ENCODE measurements at places on chromosomes 6 and 20. TPM values are rescaled to one million over a fixed set of nuclear protein-coding genes. Genes with fewer than 3 reads are reported as not detected.

The ULBP2 gene
- total RNA-seq, result 0.21 TPM

The GPR6 gene
- not detected for total RNA-seq

The TBX18 gene
- 0.87 TPM for total RNA-seq

The HLA-DOB gene
- total RNA-seq, result not detected

The PSORS1C1 gene
- total RNA-seq, result not detected

The UNC5CL gene
- total RNA-seq, result 5.0 TPM

The MARCKS gene
- total RNA-seq, result 16.2 TPM

The APOM gene
- 100 TPM for total RNA-seq
